ENCODE measurements at places on chromosomes 6 and 20. TPM values are rescaled to one million over a fixed set of nuclear protein-coding genes. Genes with fewer than 3 reads are reported as not detected.

- peak; percentile 73 for DNase-seq
Observed at GRCh38 chr20:47150403-47151152, 205.9 kb downstream of the ZMYND8 start.

DNA sequence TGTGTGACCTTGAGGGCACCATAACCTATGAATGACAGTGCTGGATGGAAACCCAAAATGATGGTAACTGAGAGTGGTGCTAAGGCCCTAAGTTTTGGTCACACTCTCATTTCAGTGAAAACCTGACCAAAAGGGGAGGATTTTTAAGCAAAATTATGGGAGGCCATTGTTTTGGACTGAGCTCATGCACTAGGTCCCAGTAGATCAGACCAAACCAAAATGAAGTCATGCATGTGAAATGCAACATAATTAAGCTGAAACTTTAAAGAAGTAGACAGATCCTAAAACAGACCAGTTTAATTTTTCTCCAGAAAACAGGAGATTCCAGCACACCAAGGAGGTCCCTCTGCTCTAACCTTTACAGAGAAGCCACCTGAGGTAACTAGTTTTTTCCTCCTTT, 24.0 kb upstream of the THBS2 start:
- DNase-seq = no peak

Gene RRAGD
- 17.6 TPM for total RNA-seq

Gene RING1
- 42.7 TPM for total RNA-seq

Measured in OCI-LY7 (cell line).